ENCODE measurements at places on chromosomes 16 and 17.

DNA sequence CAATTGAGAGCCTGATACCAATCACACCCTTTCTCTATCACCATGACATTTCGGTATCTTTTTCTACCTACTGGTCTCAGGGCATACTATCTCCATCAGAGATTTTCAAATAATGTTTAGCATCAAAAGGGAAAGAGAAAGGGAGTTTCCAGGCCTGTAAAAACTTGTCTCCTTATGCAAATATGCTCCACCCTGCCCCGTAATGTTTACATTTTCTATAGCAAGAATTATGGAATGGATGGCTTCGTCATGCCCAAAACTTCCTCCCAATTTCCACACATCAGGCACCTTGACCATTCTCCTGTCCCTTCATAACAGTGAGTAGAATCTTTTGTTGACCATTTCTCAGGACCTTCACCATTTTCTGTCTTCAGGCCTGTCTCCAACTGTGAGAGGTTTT, 30.9 kb upstream of the HLF start:
- no peak for DNase-seq

GRCh38 chr16:56973294-56973689, 11.5 kb downstream of the CETP start:
- no peak for DNase-seq

- DNase-seq = no peak
Observed at GRCh38 chr17:9644910-9645751, at the start of gene USP43. Gene USP43 (plus strand): TSS chr17:9645517. CDS start chr17:9645633, 116 bp downstream.

DNA sequence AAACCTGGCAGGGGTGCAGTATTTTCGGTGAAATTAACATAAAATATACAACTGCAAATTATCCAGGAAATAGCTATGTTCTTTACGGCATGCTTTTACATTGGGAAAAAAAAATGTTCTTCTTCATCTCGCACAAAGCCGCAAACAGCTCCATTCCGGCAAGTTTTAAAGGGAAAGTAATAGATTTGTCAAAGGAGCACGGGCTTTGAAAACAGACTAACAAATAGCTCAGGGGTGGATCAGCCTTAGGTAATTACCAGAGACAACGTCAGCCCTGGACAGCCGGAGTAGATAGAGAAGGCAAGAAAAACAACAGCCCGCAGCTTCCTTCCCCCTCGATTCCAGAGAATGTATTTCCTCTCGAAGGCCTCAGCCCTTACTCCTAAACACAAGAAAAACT, 222.5 kb downstream of the C16orf78 start:
- no peak for DNase-seq

- DNase-seq = peak; percentile 39
Observed at GRCh38 chr17:74270333-74270732, 3.7 kb upstream of the DNAI2 start.

- no peak for DNase-seq
Observed at GRCh38 chr16:87701505-87701921, 64.3 kb downstream of the KLHDC4 start.
